ENCODE measurements at places on chromosomes 4 and X.
A peak's percentile ranks its signal among the peaks of the same experiment; 100 is the strongest.

DNA sequence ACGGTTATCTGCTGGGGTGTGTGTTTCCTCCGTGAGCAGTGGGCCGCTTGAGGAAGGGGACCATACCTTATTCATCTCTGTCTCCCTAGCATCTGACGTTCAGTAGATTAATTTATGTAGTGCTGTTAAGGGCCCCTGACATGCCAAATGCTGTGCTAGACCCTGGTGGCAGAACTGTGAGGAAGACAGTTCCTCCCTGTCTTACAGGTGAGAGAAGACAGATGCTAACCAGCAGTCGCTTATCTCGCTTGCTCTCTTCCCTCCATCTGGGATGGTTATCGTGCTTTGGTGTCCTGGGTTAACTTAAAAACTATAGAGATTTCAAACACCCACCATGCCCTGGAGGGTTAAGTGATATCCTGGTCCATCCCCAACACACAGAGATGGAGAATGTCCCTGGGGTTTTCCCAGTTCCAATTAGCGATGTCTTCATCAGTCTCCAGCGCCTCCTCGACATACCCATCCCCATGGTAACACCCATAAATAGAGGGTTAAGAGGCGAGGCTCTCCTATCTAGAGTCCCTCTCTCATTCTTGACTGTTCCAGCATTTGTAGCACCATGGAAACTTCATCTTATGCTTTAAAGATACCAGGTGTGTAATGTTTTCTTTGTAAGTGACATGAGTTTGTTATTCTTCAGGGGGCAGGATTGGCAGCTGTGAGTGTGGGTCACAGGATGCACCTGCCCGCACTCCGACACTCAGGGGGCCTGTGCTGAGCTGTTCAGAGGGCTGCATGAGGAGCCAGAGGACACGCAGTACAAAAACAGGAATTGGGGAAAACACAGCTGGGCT is 135.2 kb downstream of the STK32B start:
- DNase-seq: no peak

GRCh38 chr4:163107754-163108153 is 58.9 kb downstream of the NAF1 start:
- DNase-seq: no peak

DNA sequence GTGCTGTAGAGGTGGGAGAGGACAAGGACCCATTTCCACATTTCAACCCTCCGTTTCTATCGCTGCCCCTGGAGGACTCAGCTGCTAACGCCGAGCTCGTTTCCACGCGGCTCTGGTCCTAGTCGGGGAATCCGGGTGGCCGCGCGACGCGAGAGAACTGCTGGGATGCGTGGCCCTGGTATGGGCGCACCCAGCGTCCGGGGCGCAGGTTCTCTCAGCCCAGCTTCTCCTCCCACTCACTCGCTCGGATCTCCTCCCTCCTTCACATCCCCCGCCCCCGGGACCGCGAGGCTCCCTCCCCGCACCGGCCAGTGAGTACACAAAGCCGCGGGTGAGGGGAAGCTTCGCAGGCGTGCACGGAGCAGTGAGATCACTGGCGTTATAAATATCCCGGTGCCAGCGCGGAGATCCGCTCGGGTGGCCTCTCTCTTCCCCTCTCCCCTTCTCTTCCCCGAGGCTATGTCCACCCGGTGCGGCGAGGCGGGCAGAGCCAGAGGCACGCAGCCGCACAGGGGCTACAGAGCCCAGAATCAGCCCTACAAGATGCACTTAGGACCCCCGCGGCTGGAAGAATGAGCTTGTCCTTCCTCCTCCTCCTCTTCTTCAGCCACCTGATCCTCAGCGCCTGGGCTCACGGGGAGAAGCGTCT is at the start of gene FGF5:
Gene FGF5 (plus strand): TSS at position 412 of the 649 bp plus-strand sequence. CDS start 161 bp downstream, at position 573.
- DNase-seq: peak; percentile 78

- no peak for DNase-seq
Observed at GRCh38 chr4:48254381-48255071, 15.1 kb downstream of the TEC start.

DNA sequence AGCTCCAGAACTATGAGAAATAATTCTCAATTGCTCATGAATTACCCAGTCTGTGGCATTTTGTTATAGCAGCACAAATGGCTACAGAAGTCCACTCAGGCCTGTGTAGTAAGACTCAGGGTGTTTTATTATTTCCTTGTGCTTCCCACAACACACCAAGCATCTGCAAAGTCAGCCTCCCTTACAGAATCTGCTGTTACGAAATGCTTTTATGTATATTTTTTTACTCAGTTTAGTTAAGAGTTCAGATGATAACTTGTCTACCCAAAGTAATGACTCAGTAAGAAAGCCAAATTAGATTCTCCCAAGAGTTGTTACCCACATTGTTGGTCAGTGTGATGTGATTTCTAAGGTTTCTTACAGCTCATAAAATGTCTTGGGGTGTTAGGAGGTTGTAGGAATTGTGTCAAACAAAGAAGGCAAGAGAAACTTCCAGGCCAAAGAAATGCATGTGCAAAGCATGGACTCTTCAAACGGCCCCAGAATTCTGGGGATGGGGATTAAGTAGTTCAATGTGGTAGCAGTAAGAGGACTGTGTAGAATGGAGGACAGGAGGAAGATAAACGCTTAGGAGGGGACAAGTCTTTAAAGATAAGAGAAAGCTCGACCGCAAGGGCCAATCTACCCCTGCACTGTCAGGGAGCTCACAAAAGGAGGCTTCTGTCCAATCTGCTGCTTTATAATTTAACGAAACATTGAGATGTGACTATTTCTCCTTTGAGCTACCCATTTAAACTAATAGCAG is 35.4 kb upstream of the TMEM184C start:
- no peak for DNase-seq

DNA sequence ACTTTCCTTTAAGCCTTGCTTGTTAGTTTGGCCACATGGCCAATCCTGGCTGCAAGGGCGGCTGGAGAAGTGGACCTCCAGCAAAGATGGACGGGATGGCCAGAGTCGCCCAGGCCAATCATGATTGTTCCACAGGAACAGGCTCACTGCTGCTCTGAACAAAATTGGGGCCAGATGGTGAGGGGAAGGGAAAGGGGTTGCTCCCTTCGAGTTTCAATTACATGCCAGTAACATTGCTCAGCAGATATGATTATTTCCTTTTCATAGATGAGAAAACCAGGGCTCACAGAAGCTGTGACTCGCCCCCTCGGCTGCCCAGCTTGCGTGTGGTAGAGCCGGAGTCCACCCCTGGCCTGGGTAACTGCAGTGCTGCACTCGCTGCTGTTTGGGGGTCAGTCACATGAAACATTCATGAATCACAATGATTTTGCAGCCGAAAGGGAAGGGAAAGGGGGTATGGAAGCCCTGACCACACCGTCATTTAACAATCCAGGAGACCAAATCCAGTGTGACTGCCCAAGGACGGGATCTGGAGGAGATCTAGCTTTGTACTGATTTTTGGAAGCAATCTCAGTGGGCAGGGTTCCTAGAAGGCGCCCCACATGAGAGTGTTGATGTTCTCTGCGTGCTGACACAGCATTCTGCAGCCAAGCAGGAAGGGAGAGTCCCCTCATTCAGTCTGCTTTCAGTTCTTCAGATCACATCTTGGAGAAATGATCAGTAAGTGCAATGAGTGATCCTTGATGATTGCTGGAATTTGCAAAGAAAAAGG is 77.3 kb upstream of the MSX1 start:
- DNase-seq: peak; percentile 69

- no peak for DNase-seq
Observed at GRCh38 chrX:43735534-43735933, 79.4 kb downstream of the MAOA start.

DNA sequence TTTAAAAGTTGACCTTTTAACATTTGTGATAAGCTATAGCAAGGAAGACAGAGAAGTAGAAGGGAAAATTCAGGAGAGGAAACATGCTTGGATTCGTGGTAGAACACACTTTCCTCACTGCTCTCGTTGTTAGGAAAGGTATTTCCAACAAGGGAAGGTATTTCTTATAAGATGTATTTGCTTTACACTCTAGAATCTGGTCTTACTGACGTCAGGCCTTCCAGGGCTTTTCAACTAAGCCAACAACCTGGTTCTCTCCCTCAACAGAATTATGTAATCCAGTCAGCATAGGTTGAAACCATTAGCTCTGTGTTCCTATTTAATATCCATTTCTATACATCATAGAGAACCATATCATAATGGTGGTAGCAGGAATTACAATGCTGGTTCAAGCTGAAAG is 241.9 kb downstream of the SLC39A8 start:
- DNase-seq: no peak

DNA sequence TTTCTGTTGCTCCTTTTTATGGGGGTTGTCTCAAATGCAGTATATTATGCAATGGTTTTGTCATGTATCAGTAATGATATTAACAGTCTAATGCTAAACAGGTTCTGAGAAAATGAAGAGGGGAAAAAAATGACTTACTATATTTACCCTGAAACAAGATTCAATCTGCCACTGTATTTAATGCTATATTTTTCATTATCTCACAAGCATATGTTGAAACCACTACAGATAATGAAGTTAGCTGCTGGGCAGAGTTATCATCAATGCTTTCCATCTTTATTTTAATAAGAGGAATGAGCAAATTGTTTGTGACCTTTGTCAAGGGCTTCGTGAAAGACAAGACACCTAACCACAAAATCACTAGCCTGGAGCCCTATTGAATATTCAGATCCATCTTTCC is 32.6 kb upstream of the NAA11 start:
- no peak for DNase-seq

DNA sequence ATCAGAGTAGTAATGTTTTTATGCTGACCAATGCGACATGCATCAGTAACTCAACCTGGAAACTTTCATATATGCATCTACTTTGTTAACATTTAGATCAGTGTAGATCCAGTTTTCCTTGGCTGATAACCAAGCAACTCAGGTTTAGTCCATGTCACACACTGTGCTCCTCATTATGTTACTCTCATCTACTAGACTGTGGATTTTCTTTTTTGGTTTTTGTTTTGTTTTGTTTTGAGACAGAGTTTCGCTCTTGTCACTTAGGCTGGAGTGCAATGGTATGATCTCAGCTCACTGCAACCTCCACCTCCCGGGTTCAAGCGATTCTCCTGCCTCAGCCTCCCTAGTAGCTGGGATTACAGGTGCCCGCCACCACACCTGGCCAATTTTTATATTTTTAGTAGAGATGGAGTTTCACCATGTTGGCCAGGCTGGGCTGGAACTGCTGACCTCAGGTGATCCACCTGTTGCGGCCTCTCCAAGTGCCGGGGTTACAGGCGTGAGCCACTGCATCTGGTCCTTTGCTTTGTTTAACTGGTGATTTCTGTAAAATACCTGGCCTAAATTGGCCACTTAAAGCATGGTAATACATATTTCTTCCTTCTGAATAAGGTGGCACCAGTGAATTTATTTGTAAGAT is 48.6 kb downstream of the SMARCAD1 start:
- DNase-seq: no peak

DNA sequence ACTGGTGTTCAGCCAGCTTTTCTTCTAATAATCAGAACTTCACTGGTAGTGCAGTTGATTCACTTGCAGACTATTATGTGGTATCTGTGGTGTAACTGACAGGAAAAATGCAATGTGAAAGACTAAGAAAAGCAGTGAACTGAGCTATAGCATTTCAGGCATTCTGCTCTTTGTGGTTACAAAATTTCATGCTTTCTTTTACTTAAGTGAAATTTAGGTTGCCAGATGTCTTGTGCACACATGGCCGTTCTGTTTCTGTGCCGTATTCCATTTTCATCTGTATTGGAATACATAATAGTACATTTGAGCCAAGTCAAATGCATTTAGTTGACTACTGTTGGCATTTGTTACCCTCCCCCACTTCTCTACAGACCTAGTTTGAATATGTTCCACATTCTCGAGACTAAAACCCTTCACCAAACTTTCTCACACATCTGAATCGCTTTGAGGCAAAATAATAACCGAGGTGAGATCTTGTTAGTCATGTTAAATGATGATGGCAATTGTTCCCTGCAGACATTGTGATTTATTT is 8.2 kb downstream of the RTL3 start:
- no peak for DNase-seq

- DNase-seq: peak; percentile 62
Observed at GRCh38 chr4:144709159-144709558, 63.2 kb downstream of the HHIP start.

DNA sequence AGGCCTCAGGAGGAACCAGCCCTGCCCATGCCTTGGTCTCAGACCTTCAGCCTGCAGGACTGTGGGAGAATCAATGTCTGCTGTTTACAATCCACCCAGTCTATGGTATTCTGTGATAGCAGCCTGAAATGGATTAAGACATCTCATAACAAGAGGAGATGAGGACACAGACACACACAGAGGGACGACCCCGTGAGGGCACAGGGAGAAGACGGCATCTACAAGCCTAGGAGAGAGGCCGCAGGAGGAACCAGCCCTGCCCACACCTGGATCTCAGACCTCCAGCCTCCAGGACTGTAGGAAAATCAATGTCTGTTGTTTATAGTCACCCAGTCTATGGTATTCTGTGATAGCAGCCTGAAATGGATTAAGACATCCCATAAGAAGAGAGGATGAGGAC is 3.3 kb downstream of the SLC25A6 start:
- DNase-seq: no peak

DNA sequence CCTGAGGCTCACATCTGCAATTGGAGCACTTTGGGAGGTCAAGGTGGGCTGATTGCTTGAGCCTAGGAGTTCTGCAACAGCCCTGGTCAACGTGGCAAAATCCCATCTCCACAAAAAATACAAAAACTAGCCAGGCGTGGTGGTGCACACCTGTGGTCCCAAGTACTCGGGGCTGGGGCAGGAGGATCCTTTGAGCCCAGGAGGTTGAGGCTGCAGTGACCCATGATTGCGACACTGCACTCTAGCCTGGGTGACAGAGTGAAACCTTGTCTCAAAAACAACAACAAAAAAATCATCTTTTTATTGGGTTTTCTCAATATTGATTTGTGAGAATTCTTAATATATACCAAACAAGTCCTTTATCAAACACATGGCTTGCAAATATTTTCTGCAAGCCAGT is 64.9 kb downstream of the ANKRD17 start:
- DNase-seq: no peak

DNA sequence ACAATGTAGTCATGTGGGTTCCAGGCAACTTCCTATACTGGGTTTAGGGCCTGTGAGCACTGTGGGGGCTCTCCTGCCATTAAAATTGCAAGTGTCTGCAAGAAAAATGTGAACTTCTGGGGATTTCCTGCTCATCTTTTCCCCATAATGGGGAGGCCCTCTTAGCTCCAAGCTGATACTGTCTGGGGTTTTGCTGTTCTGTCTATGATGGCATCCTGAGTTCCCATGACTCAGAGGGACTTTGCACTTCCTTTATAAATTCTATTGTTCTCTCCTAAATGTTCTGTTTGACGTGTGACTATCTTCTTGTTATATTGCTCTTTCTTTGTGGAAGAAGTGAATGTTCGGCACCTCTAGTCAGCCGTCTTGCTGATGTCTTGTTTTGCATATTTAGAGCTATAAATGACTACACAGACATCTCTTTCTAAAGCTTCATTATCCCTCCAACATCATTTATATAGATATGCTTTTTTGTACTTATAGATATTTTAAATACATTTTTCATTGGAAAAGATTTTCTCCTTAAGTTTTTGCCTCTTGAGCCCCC is 465.8 kb downstream of the NAF1 start:
- DNase-seq: no peak

Measured in HS-5 (cell line).